Ureter (tissue), 1 donor: ENCODE measurements at places on chromosomes 2 and 18. TPM values are rescaled to one million over a fixed set of nuclear protein-coding genes. Genes with fewer than 3 reads are reported as not detected.

- DNase-seq, result no peak
Measured at GRCh38 chr18:58392324-58393000, 236.4 kb downstream of the ALPK2 start.

DNA sequence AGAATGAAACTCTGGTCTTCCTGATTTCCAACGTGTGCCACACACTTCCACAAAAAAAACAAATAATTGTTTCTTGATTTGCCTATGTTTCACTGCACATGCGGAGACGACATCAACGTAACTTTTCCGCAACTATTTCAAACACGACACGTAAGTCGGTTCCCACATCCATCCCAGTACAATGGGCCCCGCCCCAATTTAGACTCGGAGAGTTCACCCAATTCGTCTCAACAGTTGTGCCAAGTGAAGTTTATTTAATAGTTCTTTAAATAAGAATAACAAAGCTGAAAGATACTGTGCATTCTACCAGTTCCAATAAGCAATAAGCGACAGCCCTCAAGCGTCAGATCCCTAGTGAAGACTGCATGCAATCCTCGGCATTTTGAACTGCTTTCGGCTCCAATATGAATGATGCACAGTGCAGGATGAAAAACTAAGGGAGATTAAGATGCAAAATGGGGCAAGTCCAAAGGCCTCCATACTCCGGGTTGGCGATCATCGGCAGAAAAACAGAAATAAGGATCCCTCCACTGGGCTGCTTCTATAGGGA, 664 bp downstream of the CCT4 start:
- no peak for DNase-seq

DNA sequence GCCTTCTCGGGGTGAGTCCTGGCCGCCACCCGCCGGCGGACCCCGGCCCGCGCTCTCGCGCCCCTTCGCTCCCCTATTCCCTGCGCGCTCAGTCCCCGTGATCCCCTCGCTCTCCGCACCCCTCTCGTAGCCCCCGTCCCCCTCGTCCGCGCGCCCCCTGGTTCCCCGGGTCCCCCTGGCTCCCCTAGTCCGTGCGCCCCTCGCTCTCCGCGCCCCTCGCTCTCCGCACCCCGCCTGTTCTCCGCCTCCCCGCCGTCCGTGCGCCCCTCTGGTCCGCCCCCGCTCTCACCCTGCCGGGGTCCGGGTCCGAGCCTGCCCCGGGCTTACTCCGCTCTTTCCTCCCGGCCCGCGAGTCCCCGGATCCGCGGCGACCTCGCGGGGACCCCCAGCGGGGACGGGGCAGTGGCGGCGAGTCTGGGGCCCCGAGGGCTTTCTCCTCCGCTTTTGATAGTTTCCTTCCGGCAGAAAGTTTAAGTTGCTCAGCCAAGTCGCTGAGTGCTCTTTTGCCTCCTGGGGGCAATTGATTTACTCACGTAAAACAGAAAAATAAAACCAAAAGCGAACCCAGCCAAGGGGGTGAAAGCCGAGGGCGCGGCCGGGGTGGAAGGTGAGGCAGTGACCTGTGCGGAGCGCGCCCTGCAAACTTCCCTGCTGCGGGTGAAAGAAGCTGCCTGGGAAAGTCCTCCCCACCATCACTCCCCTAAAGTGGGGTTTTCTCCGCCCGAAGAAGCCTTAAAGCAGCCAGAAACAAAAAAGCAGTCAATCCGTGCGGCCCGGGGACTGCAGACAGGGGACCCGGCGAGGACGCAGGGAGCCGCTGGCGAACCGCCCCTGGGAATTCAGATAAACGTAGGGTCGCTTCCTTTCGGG, 568 bp downstream of the RAB31 start:
- DNase-seq, result no peak

DNA sequence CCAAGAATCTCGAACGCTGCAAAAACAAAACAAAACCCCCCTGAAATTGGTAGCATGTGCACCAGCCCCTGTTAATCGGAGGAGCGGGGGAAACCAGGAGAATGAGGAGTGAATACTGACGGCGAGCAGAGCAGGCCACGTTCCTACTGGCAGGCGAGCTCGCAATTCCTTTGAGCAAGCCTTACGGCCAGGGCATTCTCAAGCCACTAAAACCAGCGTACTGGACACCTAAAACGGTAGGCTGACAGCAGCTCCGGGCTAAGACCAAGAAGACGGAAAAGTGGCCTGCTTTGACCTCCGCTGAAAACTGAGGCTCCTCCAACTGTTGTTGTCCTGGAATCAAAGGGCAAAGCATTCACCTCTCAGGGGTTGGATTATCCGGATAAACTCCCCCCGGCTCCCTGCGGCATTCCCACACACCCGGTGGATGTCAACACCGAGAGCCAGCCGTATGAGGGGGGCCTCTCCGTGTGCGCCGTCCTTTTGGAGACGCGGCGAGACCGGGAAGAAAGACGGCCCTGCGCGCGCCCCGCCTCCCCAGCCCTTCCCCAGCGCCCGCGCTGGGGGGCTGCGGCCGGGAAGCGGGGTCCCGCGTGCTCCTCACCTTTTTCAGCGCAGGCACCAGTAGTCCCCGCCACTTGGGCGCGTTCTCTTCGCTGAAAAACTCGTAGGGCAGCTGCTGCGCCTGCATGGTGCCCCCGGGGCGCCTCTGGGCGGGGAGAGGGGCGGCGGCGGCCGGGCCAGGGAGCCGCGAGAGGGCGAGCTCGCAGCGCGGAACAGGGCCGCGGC, 925 bp downstream of the SOS1 start:
- DNase-seq, result peak; percentile 61

GRCh38 chr2:99834426-99834825, 308.0 kb downstream of the AFF3 start:
- no peak for DNase-seq

The CCT7 gene
- total RNA-seq, result 237 TPM

The ASTL gene
- total RNA-seq, result not detected

The GPR45 gene
- not detected for total RNA-seq

The ALLC gene
- total RNA-seq, result not detected

The PSMA8 gene
- total RNA-seq, result not detected
